SK-N-MC (cell line): ENCODE measurements at places on chromosomes 1 and 21.

DNA sequence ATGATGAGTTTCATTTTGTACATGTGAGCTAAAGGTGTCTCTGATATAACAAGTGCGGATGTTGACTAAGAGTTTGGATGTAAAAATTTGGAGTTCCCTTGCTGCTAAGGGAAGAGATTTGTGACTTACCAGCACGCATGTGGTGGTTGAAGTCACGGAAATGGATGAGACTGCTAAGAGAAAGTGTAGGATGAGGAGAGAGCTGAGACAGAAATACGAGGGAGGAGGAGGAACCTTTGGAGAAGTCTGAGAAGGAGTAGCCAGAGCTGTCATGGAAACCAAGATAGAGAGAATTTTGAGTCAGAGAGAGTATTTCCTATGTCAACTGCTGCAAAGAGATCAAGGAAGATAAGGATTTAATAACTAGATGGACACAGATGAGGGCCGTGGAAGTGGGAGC, 106.5 kb upstream of the COL24A1 start:
- no peak for DNase-seq

DNA sequence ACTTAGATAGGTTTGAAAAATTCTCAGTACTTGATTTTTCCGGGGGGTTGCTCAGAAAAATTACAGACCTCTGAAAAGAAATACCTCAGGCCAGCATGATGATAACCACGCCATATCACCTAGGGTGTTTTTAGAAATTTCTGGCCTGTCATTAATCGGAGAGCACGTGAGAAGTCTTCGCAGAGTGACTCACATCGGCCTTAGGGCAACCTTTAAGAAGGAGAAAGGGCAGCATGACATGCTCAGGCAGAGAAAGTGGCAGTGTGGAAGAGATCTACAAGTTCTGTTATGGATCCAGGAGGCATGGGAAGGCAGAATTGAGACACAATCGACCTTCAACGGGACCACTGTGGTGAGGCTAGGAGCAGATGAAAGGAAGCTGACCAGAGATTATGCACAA, 506.3 kb downstream of the LMO4 start:
- DNase-seq = no peak

GRCh38 chr1:209485167-209485566, 98.3 kb upstream of the CAMK1G start:
- DNase-seq = no peak

GRCh38 chr1:64209221-64209620, 5.8 kb downstream of the UBE2U start:
- no peak for DNase-seq

GRCh38 chr1:15153184-15153841, at the start of gene TMEM51:
TSS of gene TMEM51 (plus strand) at chr1:15153747. CDS start at chr1:15215088, 61,341 bp downstream.
- no peak for DNase-seq

DNA sequence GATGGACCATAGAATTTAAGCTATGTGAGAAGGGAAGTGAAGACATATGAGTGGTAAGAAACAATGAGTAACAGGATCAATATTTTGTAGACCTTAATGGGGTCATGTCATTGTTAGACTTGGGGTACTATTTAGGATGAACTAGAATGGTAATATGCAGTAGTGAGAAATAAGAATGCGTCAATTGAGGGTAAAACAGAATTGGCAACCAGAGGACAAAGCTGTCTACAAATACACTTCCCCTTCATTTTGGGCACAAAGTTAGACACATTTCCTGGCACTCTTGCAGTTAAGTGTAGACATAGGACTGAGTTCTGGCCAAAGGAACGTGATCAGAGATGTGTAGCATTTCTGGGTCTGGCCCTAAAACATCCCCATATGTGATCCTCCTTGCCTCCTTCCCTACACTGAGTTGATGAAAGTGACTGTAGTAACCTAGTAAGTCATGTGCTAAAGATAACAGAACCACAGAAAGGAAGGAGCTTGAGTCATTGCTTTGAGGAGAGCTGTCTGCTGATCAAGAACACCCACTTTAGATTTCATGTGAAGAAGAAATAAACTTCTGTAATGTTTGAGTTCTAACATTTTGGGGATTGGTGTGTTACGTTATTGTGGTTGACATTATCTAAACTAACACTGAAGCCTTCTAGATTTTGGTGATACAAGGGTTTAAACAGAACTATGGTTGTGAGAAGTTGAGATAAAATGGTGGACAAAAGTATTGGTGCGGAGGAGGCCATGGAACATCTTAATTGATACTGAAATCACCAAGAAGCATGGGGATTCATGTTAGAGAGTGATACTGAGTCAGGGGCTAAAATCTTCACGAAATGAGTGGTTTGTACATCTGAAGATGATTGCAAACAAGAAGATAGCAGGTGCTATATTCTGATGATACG, 41.7 kb downstream of the CD55 start:
- DNase-seq = no peak
